ENCODE measurements at places on chromosomes 6 and 20. TPM values are rescaled to one million over a fixed set of nuclear protein-coding genes. Genes with fewer than 3 reads are reported as not detected.

GRCh38 chr20:23084845-23085365 lies 1.2 kb downstream of the CD93 start:
- H3K27me3 ChIP-seq, result no peaks in the 10 kb centered on the region
- no peak overlapping the region for H3K27ac ChIP-seq
- no peaks in the 10 kb centered on the region for H3K36me3 ChIP-seq

- no peak overlapping the region for H3K27ac ChIP-seq
- no peak for DNase-seq
- no peak overlapping the region for H3K4me3 ChIP-seq
- H3K36me3 ChIP-seq, result no peaks in the 10 kb centered on the region
- H3K4me1 ChIP-seq, result peaks cover 20% of the 10 kb centered on the region
These were observed 68.1 kb downstream of the TRERF1 start for GRCh38 chr6:42383421-42384205.

GRCh38 chr20:25207149-25207959 lies 11.8 kb downstream of the ENTPD6 start:
- no peak for DNase-seq
- no peaks in the 10 kb centered on the region for H3K27me3 ChIP-seq
- H3K4me1 ChIP-seq, result peaks cover 17% of the 10 kb centered on the region
- H3K4me3 ChIP-seq, result no peak overlapping the region
- H3K36me3 ChIP-seq, result peaks cover 21% of the 10 kb centered on the region
- no peak overlapping the region for H3K27ac ChIP-seq

GRCh38 chr6:7500752-7501282 lies 40.7 kb upstream of the DSP start:
- no peak for DNase-seq
- H3K4me1 ChIP-seq, result peaks cover 15% of the 10 kb centered on the region
- no peaks in the 10 kb centered on the region for H3K27me3 ChIP-seq
- H3K4me3 ChIP-seq, result no peak overlapping the region

DNA sequence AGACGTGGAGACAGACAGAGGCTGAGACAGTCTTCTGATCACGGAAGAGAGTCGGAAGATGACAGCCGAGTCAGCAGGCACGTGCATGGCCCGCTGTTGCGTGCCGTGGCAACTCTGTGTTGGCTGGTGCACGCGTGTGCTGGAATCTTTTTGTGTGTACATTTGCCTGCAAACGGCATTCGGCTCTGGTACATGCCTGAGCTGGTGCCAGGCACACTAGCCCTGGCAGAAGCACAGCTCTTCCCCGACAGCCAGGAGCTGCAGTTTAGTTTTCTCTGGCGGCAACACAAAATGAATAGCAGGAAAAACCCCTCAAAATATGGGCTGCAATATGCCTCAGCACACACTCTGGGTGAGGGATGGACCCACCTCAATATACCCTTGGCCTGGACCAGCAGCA lies 769 bp upstream of the PDYN start:
- H3K36me3 ChIP-seq, result no peaks in the 10 kb centered on the region
- DNase-seq, result no peak
- H3K27ac ChIP-seq, result no peak overlapping the region
- H3K27me3 ChIP-seq, result peaks cover 5% of the 10 kb centered on the region
- peaks cover 36% of the 10 kb centered on the region for H3K4me1 ChIP-seq

DNA sequence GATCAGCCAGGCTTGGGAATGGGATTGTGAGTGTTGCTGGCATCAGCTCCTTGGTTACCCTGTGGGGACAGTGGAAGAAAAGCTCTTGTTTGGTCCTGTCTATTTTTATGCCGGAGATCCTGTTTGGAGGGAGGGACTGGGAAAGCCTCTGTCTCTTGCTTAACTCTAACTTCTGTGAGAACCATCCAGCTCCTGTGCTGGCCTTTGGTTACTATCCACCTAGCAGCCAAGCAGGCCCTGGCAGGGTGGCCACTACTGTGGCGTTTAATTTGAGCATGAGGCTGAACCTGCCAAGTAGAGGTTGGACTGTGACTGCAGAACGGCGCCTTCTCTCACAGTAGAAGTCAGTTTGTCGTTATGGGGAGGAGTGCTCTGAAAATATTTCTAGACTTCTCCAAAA lies 193.3 kb downstream of the UTRN start:
- H3K4me1 ChIP-seq, result peaks cover 4% of the 10 kb centered on the region
- DNase-seq, result no peak
- H3K27ac ChIP-seq, result no peak overlapping the region
- H3K27me3 ChIP-seq, result no peaks in the 10 kb centered on the region

DNA sequence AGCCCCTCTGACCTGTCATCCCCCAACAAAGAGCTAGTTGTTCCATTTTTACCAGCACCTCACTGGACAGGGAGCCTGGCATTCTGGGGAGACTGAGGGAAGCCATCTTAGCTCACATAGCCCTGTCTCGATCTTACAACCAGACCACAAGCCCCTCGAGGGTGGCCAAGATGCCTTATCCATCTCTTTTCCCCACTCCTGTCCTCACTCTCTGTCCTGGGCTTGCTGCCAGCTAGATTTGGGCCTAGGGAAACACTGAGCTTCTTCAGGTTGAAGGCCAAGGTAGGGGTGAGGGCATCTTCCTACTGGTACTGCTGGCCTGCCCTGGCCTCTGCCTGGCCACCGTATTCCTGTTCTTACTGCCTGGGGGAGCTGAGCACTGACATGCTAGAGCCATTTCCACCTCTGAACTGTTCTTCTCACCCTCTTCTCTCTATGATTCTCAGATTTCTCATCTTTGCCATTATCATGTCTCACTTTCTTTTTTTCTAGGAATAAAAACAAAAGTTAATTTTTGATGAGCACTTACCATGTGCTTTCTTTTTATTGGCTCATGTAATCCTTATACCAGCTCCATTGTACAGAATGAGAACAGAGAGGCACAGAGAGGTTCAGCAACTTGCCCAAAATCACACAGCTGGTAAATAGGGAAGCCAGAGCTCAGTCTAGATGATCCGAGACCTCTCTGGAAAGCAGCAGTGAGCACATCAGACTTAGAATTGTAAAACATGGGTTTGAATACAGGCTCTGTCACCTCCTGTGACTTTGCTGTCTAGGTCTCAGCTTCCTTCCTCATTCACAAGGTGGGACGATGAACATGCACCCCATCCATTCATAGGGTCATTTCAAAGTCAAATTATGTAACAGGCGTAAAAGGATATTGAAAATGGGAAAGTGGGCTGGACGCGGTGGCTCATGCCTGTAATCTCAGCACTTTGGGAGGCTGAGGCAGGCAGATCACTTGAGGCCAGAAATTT lies 28.7 kb downstream of the FGD2 start:
- peaks cover 8% of the 10 kb centered on the region for H3K36me3 ChIP-seq
- H3K27ac ChIP-seq, result no peak overlapping the region
- H3K4me1 ChIP-seq, result peaks cover 7% of the 10 kb centered on the region
- H3K27me3 ChIP-seq, result no peaks in the 10 kb centered on the region
- no peak overlapping the region for H3K4me3 ChIP-seq

DNA sequence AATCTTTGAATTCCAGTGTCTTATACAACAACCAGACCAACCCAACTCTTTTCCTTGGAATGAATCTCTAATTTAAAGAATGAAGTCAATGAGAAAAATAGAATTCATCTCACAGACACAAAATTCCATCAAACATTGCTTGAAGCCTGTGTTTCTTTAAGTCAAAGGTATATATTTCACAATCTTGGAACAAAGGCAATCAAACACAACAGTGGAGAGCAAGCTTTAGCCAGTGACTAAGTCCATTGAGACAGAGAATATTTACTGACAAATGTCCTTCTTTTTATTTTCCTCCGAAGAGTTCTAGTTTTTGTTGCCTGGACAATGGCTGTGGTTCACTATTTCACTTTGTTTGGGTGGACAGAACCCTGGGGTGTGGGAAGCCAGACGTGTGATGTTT lies 35.8 kb downstream of the MEP1A start:
- H3K27me3 ChIP-seq, result no peaks in the 10 kb centered on the region
- no peak overlapping the region for H3K27ac ChIP-seq
- no peak overlapping the region for H3K4me3 ChIP-seq
- no peak for DNase-seq
- H3K36me3 ChIP-seq, result no peaks in the 10 kb centered on the region
- no peaks in the 10 kb centered on the region for H3K4me1 ChIP-seq

DNA sequence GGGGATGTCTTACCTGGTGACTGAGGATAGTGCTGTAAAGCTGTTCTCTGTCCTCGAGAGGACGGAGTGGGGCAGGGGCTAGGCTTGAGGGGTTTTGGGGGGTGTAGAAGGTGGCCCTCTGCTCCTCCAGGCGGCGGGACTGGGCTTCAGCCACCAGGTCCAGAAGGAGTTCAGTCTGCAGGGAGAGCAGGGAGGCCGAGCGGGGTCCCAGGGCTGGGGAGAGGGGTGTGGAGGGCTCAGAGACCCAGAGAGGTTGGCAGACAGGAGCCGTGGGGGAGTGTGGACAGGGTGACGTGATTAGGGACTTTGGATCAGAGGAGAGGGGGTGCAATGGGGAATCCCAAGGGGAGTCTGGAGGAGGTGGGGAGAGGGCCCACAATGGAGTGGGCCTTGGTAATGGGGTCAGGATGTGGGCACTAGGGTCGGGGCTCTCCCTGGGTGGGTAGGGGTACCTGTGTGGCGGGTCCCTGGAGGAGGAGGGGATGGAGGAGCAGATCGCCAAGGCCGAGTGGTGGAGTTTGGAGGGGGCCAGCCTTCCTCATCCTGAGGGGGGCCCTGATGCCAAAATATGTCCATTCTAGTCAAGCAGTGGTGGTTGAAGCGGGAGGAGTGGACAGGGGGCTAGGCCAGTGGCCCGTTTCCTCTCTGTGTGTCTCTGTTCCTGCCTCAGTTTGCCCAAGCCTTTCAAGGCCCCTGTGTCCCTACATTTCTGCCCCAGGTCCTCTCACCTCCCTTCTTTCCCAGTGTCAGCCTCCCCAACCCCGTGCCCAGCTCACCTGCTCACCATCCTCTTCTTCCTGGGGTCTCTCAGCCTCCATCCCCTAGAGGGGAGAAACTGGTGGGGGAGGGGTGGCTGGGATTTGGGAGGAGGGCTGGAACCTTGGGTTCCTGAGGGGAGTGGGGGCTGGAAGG lies 491 bp downstream of the GPSM3 start:
- no peak overlapping the region for H3K27ac ChIP-seq
- peaks cover 64% of the 10 kb centered on the region for H3K4me1 ChIP-seq
- no peaks in the 10 kb centered on the region for H3K27me3 ChIP-seq
- H3K36me3 ChIP-seq, result peaks cover 14% of the 10 kb centered on the region

DNA sequence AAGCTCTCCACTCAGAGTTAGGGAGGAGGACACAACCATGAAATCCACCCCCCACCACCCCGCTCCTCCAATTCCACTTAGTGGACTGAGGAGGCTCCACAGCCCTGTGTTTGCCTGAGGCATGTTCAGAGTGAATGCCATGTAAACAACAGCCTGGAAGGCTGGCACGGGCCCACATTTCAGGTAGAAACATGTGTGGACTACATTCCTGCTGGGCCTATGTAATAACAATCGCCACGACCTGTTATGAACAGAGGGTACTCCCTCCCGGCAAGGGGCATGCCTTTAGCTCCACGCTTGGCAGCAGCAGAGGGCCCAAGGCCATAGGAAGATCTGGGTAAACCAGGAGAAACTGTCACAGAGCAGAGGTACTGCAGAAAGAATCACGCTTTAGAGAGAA lies 65.5 kb downstream of the ISM1 start:
- H3K27me3 ChIP-seq, result no peaks in the 10 kb centered on the region
- H3K27ac ChIP-seq, result no peak overlapping the region
- H3K4me1 ChIP-seq, result peaks cover 6% of the 10 kb centered on the region
- H3K36me3 ChIP-seq, result no peaks in the 10 kb centered on the region

DNA sequence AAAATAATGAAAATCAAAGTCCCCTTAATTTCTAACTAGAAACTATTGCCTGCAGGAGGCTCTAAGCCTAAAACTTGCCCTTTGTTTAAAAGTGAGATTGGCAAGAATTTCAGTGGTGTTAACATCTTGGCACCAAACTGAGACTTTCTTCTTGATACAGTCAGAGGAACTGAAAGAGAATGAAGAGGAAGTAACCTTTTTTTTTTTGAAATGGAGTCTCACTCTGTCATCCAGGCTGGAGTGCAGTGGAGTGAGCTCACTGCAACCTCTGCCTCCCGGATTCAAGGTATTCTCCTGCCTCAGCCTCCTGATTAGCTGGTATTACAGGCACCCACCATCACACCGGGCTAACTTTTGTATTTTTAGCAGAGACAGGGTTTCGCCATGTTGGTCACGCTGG lies 3.6 kb downstream of the DOP1A start:
- DNase-seq, result no peak
- H3K27me3 ChIP-seq, result no peaks in the 10 kb centered on the region
- H3K36me3 ChIP-seq, result peaks cover 4% of the 10 kb centered on the region
- peak overlapping the region; percentile 47 for H3K27ac ChIP-seq
- H3K4me1 ChIP-seq, result peaks cover 46% of the 10 kb centered on the region

DNA sequence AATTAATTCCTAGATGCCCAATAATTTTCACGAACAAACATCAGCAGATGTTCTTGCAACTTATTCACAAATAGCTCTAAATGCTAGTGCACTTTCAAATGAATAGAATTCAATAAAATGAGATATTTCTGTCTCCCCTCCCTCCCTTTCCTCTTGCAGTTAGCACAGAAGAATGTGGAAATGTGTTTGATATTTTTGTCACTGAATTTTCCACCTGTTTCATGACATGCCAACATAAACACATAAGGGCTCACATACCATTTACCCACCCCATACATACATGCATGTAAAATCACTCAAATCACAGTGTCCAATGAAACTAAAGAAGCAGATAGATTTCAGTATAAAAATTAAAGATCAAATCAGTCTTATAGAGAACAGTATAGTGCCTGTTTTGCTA lies 746.9 kb upstream of the MARCKS start:
- no peak overlapping the region for H3K27ac ChIP-seq
- no peak for DNase-seq
- H3K4me3 ChIP-seq, result no peak overlapping the region
- no peaks in the 10 kb centered on the region for H3K27me3 ChIP-seq
- no peaks in the 10 kb centered on the region for H3K36me3 ChIP-seq

DNA sequence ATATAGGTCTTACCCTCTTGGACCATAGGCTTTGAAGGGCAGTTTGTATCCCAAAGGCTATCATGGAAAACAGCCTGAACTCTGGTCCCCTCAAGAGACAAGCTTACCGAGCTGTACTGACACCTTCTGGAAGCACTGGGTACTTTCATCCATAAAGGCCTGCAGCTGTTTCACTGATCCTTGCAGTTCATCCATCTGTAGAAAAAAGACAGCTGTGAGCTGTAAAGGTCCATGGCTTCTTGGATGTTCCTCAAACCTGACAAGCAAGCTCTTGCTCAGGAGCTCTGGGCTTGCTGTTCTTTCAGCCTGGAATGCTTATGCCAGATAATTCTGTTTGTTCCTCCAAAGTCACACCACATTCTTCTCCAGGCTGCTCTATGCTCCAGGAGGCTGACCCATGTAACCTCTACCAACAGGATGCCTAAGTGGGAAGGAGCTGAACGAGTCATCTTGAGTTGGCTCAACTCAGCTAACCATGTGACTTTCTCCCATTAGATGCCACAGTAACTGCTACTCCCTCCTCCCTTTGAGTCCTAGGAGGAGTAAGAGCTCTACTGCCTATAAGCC lies 8.8 kb upstream of the NDRG3 start:
- H3K4me3 ChIP-seq, result no peak overlapping the region
- H3K4me1 ChIP-seq, result no peaks in the 10 kb centered on the region
- peaks cover 60% of the 10 kb centered on the region for H3K36me3 ChIP-seq
- peak; percentile 54 for DNase-seq
- no peak overlapping the region for H3K27ac ChIP-seq

GRCh38 chr6:42790549-42791181 lies 8.8 kb downstream of the BICRAL start:
- peaks cover 22% of the 10 kb centered on the region for H3K4me1 ChIP-seq
- no peak overlapping the region for H3K4me3 ChIP-seq
- H3K36me3 ChIP-seq, result no peaks in the 10 kb centered on the region
- DNase-seq, result peak; percentile 50
- H3K27me3 ChIP-seq, result no peaks in the 10 kb centered on the region

RAD21L1 gene
- total RNA-seq, result 0.77 TPM

PKIB gene
- 24.6 TPM for total RNA-seq

FAM184A gene
- total RNA-seq, result 19.2 TPM

HLA-DQB2 gene
- 0.76 TPM for total RNA-seq

SERPINB1 gene
- 14.8 TPM for total RNA-seq

ACTL10 gene
- total RNA-seq, result 1.5 TPM

Data from WTC11 (cell line).